Sigmoid colon (tissue), 7 donors: ENCODE measurements at places on chromosomes 16 and 17.

DNA sequence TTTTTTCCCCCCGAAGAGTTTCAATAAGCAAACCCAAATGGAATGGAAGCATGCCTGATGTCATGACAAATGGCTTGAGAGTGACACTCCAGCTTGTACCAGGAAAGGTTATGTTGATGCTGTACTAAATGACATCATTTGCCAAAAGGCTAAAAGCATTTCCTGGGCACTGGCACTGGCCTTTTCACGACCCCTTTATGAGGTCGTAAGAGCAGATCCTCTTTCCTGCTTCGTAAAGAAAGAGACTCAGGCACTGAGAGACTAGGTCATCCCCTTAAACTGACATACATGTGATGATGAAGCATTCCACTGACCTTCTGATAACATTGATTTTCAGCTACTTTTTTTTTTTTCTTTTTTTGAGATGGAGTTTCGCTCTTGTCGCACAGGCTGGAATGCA lies 30.5 kb downstream of the CEP295NL start:
- DNase-seq = no peak

GRCh38 chr16:85293458-85293857 lies 181.2 kb upstream of the CIBAR2 start:
- no peak for DNase-seq

- DNase-seq = peak; percentile 58
Observed at GRCh38 chr16:1788708-1789100, 4.8 kb downstream of the IGFALS start.

- DNase-seq = no peak
Observed at GRCh38 chr16:77171745-77172635, 19.0 kb upstream of the MON1B start.

DNA sequence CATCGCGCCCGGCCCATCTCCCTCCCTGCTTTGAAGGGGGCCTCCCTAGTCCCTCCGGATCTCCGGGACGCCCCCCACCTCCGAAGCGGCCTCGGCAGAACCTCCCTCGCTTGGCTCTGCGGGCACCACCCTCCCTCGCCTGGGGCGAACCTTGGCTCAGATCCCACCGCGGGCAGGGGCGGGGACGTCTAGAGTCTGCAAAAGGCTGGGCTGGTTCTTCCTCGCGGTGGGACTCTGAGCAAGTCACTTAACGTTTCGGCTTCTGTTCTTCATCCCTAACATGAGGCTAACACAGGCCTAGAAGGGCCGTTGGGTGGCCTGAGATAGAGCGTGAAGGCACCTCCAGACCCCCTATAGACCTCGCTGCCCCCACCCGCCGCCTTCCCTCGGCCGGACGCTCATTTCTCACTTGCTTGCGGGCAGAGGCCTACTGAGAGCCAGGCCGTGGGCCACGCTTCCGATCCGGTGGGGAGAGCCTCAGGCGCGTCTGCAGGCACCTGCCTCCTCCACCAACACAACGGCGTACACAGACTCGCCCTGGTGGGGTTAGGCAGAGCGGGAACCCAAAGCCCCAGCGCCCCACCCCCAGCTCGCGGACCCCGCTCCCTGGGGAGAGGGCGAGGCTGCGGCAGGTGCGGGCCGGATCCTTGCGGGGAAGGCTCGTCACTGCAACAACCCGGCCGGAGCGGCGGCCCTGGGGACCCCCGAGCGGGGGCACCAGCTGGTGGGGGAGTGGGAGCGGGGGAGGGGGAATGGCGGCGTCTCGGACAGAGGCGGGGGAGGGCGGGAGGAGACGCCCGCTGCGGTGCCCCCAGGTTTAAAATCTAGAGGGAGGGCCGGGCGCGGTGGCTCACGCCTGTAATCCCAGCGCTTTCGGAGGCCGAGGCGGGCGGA lies 5.4 kb downstream of the MYO1C start:
- peak; percentile 96 for DNase-seq

GRCh38 chr16:9946022-9946720 lies 236.1 kb downstream of the GRIN2A start:
- no peak for DNase-seq

DNA sequence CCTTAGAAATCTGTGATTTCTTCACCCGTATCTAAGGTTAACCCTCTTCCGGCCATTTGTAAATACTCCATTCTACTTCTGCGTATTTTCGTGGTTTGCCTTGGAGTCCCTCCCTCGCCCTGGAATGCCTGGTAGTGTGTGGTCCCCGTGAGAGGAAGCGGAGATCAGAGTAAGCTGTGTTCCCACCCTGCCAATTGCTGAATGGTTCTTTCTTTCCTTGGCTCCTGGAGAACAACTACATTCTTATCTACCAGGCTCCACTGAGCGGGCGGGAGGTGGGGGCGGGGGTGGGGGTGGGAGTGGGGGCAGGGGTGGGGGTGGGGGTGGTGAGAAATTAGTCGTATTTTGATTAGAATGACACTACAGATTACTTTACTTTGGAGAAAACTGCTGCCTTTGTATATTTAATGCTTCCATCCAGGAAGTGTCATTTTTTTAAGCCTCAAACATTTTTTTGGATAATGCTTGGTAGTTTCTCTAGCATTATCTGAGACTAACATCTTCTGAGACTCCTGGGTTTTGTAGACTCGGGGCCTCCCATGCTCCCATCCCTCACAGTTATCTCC lies 20.9 kb upstream of the FASN start:
- DNase-seq = no peak

- no peak for DNase-seq
Observed at GRCh38 chr16:78292844-78293380, 193.5 kb downstream of the WWOX start.

DNA sequence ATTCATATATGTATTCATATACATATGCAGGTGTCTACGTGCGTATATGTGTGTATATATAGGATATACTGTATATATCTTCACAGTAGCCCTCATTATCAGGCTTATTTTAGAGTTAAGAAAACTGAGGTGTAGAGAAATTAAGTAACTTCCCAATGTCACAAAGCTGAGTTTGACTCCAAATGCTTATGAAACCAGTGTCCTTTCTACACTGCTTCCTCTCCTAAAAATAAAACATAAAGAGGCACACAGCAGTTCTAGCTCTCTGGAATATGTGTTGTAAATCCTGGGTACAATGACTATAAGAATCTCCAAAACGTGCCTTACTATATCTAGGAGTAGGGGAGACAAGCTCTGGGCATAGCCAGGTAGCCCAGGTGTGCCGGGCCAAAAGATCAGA lies 40.0 kb upstream of the CCL1 start:
- DNase-seq = no peak

DNA sequence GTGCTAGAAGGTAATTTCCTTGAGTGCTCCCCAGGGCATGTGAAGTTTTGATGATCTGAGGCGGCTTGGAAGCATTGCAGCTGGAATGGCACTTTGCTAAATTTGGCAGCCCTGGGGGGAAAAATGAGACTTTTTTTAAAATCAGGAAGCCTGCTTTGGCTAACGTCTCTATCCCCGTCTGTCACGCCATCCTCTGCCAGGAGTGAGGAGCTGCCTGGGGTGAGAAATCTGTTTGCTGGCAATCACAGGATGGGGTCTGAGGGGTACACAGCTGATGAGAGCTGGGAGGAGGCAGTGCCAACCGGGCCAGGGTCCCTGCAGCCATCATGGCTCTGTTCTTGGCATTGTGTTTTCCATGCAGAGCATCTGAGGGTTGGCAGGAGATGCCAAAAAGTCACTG lies 2.0 kb downstream of the ABCC12 start:
- DNase-seq = no peak

GRCh38 chr17:39763051-39763820 lies 25.5 kb downstream of the GRB7 start:
- no peak for DNase-seq

- DNase-seq = no peak
Observed at GRCh38 chr17:17469358-17469757, 7.4 kb upstream of the MED9 start.

GRCh38 chr17:16962804-16963203 lies 9.1 kb downstream of the TNFRSF13B start:
- DNase-seq = peak; percentile 20

GRCh38 chr16:22333457-22333994 lies 36.3 kb downstream of the POLR3E start:
- DNase-seq = peak; percentile 63

- no peak for DNase-seq
Observed at GRCh38 chr16:72740347-72740746, 307.6 kb downstream of the ZFHX3 start.

DNA sequence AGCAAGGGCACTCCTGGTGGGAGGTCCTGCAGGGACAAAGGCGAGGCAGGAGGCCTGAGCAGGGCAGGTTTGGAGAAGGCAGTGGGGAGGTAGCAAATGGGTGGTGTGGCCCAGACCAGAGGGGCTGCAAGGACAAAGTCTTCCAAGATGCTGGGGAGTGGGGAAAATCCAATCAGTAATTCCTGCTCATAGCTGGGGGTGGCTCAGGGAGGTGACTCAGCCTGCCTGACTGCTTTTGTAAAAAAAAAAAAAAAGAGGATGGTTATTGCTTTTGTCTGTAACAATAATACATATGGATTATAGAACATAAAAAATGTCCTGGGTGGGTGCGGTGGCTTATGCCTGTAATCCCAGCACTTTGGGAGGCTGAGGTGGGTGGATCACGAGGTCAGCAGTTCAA lies 5.2 kb downstream of the IL34 start:
- DNase-seq = no peak

DNA sequence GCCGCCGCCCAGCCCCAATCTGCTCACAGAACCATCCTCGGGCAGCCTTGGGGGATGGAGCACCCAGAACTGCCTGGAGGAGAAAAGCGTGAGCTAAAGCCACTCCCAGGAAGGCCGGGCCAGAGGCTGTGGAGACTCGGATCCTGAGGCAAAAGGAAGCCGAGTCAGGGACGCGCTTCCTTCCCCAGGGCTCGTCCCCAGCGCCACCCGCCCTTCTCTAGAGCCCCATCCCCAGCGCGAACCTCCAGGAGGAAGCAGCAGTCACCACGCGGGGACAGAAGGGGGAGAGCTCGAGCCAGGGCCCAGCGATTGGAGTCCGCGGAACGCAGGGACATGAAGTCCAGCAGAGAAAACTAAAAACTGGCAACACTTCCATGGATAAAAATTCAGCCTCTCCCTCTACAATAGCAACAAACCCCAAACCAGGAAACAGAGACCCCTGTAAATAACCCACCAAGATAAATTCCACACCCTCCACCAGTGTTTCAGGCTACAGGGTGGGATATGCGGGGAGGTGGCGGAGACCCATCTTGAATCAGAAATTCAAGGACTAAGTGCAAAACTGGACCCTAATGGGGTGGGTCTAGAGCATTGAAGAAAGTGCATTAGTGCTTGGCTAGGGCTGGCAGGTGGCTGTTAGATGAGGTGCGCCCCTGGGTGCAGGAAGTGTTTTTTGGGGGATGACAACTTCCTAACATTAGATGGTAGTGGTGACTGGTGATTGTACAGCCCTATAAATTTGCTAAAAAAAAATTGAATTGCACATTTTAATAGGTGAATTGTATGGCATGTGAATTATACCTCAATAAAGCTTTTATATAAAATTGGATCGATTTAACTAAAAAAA lies 116.1 kb upstream of the METRNL start:
- DNase-seq = peak; percentile 93

GRCh38 chr16:56860226-56861020 lies 4.6 kb upstream of the SLC12A3 start:
- DNase-seq = no peak

GRCh38 chr16:49970797-49971431 lies 54.1 kb upstream of the CNEP1R1 start:
- DNase-seq = no peak

DNA sequence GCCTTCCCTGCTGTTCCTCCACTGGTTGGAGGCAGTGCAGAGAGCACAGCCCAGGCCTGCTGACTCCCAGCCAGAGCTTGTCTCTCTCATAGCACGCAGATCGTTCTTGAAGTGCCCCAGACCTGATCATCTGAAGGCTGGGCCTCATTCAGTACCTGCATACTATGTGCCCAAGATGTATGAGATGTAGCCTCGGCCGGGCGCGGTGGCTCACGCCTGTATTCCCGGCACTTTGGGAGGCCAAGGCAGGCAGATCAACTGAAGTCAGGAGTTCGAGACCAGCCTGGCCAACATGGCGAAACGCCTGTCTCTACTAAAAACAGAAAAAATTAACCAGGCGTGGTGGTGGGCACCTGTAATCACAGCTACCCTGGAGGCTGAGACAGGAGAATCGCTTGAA lies 31.0 kb downstream of the WNT3 start:
- no peak for DNase-seq

DNA sequence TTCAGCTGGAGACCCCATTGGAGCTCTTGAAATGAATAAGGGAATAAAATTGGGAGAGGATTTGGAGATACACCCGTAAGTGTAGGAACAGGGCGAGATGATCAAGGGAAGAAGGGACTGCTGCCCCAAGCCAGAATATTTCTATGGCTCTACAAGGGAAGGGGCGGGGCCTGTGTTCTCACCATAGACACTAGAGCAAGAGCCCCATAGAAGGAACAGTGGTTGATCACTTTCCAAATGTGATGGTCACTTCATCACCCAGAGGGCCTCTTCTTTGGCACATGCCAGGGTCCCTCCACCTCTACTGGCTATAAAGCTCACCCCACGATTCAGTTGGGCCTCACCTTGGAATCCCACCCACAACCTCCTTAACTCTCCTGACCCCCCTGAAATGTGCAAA lies 25.0 kb downstream of the GPRC5B start:
- peak; percentile 32 for DNase-seq

GRCh38 chr16:81492965-81493754 lies 48.6 kb downstream of the CMIP start:
- DNase-seq = no peak

GRCh38 chr16:67240506-67240905 lies 6.8 kb downstream of the FHOD1 start:
- no peak for DNase-seq

DNA sequence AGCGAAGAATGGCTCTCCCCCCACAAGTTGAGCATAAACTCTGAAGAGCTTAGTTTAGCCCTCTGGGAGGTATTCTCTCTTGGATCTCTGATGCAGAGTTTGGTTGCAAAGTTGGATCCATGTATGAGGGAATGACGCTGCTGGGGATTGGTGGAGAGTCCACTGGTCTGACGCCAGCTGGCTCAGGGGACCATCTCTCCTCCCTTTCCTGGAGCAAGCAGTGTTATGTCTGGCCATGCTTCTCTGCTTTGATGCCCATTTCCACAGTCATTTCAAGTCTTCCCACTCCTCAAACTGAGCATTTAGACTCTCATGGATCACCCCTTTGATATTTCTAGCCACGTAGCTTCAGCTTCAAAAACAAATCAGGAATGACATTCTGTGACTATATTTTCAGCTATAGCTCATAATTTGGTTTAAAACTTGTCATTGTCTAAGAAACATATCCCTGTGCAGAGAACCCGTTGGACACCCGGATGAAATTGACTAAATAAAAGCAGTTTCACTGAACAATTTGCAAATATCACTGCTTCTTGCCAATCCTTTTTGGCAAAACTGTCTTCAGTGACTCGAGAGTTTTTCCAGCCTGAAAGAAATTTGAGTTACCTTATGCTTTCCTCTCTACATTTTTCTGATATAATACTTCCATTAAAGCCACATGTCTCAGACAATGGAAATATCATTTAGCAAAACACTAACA lies 193.4 kb upstream of the CDH11 start:
- peak; percentile 74 for DNase-seq

- no peak for DNase-seq
Observed at GRCh38 chr16:53888222-53888621, 184.3 kb downstream of the FTO start.

- DNase-seq = no peak
Observed at GRCh38 chr17:74522381-74523105, 8.7 kb downstream of the CD300LB start.

GRCh38 chr17:27938864-27939263 lies 45.7 kb upstream of the LYRM9 start:
- DNase-seq = no peak

- DNase-seq = no peak
Observed at GRCh38 chr17:29555840-29556239, 11.0 kb downstream of the ABHD15 start.

- no peak for DNase-seq
Observed at GRCh38 chr16:27925612-27926011, 137.9 kb downstream of the GSG1L start.

GRCh38 chr17:82859431-82860403 lies 19.9 kb upstream of the ZNF750 start:
- DNase-seq = no peak
